Panc1 (cell line): ENCODE measurements at places on chromosomes 16 and 17.

- DNase-seq, result no peak
These were observed 36.8 kb upstream of the DYNLL2 start for GRCh38 chr17:58046239-58047094.

DNA sequence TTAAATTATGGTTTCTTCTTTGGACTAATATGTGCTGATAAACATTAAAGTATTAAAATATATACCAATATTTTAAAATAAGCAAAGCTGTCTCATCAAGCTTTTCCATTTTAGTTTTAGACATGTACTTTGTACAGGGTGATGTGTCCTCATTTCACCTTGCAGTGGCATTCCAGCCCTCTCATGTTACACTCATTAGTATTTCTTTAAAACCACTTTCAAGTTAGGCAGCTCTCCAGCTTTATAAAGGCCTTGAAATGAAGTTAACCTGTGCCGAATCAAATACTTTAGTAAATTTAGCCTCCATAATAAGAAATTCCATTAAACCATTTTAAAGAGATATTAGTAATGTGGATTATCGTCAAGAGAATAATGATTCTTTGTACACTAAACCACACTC is 107.6 kb upstream of the HLF start:
- DNase-seq, result no peak

- DNase-seq, result no peak
These were observed 317 bp downstream of the TEFM start for GRCh38 chr17:30905742-30906100.

- DNase-seq, result no peak
These were observed 133.4 kb downstream of the OR1D5 start for GRCh38 chr17:2929881-2930533.

DNA sequence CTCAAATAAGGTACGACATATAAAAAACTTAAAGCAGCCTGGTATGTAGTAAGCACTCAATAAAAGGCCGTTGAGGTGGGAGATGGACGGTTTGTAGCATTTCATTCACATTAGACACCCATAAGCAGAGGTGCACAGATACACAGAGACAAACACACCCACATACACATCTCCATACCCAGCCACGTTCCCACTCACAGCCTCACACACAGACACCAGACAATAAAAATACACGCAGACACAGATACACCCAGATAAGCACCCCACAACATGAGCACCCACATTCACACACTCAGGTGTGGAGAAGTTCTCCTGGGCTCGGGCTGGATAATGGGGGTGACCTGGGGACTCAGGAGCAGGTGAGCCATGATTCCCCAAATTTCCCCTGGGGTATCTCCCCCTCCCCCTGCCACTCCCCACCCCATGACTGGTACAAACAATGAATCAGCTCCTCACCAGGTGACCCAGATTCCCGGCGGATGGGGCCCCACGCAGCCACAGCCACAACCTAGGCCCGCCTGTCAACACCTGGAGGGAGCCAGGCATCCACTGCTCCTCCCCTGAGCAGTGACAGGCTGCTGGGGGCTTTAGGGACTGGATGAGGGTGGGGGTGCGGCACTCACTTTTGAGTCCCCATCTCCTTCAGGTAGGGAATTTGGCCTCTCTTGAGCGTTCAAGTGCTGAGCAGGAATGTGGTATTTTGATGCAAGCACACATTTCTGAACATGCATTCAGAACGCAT is 2.7 kb downstream of the DLX3 start:
- DNase-seq, result no peak
